CD4-positive, alpha-beta T cell treated with Interleukin-17A for 4 hours (primary cell): ENCODE measurements at places on chromosomes 3 and 15.

- peak; percentile 31 for DNase-seq
Measured at GRCh38 chr3:72288955-72289691, 504.2 kb upstream of the PROK2 start.

GRCh38 chr15:33100314-33100713, 94.2 kb downstream of the FMN1 start:
- no peak for DNase-seq

GRCh38 chr15:42491539-42492225, 741 bp upstream of the ZNF106 start:
- DNase-seq = no peak

- DNase-seq = no peak
Measured at GRCh38 chr15:81225161-81225671, 28.5 kb downstream of the IL16 start.

DNA sequence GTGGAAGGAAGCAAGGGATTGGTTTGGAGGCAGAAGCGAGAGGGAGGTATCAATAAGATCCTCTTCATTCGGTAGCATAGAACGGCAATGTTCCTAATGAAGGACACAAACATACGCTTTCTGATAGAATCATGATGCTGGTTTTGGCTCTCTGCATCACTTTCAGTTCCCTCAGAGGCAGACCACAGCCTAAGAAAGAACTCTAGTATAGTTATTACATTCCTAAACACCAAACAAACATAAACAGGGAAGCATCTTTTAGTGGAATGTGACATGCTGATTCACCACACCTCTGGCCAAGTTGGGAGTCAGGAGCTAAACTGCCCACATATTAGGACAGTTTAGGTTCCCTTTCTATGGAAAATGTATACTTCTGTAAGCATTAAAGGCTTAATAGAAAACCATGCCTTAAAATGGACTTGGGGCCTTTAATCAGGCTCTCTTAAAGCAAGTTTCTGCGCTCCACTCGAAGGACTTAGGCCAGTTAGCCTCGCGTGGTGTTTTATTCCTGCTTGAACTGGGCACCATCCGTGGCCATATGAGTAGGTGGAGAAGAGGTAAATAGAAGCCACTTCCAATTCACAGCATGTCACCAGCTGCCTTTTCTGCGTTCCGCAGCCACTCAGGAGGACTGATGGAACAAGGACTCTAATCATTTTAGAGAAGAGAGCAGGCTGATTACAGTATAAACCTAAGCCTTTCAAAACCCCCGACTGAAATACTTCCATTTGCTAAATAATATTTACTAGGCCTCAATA, 53.7 kb downstream of the CD47 start:
- no peak for DNase-seq

DNA sequence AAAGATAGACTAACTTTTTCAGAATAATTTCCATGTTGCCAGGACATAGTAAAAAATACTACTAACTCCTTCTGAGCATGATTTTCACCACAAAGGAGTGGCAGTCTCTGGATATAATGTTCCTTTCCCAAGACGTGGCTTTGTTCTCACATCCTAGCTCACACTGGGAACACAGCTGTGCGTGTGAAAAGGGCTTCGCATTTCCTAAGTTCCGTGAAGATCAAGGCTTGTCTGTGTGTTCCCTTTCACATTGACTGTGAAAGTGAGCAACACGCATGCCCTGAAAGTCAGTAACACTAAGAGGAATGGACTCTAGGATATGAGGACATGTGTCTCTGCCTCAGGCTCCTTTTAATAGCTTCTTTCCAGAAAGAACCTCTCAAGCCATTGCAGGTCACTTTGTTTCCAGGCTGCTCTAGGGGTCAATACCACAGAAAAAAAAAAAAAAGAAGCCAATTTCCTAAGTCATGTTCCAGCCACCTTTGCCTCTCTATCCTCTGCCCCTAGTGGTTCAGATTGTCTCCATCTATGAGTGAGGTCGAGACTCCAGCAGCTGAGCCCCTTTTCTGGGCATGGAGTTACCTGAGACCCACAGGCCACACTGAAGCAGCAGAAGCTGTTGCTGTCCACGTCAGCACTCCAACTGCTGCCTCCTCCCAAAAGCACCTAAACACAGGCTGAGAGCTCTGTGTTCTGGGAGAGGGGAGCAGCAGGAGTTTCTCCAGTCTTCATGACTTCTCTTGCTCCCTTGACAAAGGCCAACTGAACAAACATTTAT, 355.9 kb downstream of the RSL24D1 start:
- no peak for DNase-seq

- DNase-seq = no peak
Measured at GRCh38 chr3:4993276-4994143, 14.3 kb downstream of the BHLHE40 start.

- no peak for DNase-seq
Measured at GRCh38 chr3:61448378-61448777, 113.0 kb upstream of the PTPRG start.

DNA sequence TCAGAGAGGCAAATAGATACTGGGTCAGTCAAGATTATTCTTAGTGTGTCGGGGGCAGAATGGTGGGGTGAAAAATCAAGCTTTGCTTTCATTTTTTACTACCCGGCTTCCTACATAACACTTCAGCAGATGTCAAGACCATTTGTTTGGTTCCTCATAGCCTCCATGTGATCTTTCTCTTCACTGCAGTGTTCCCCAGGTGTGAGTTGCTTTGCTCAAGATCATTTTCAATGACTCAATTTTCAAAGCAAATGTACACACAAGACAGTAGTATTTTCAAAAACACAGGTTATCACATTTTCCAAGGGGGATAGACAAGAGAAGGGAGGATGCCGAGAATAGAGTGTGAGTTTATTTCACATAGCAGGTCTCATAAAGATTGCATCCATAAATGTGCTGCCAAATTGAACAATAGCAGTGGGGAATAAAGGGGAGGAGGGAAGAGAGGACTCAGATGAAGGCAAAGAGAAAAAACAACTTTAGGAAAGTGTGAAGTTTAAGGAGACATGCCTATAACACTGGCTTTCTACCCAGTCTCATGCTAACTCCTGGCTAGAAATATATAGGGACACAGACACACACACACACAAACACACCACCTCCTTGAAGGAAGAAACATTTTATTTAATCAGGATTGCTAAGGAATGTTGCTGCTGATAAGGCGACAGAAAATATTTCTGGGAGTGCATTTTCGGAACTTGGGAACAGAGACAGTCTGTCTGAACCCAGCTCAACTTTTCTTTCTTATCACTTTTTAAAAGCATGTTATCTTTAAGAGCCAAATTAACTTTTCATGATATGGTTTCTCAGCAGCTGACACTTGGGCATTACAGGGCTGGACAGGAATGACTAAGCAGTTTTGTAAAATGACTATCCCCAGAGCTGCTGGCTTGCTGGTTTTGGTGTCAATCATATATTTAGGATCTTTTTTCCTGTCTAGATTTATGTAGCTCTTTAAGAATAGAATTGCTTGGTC, 402.4 kb downstream of the RBMS3 start:
- no peak for DNase-seq

DNA sequence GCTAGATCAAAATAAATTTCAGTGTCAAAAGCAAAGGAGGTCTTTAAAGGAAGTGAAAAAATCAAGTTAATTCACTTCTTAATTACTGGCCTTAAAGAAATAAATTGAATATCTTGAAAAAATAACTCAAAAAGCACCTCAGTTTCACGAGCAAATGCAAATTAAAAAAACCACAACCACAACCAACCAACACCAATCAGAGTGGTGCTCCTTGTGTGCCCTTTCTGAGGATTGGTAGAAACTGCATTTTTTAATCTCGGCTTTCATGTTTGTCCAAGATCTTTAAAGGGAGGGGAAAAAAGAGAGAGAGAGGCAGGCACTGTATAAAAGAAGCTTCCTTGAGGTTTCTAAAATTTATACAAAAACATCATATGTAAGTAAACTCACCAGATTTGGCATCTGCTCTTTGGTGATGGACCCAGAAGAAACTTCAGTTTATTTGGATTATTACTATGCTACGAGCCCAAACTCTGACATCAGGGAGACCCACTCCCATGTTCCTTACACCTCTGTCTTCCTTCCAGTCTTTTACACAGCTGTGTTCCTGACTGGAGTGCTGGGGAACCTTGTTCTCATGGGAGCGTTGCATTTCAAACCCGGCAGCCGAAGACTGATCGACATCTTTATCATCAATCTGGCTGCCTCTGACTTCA, at the start of gene GPR15:
TSS of gene GPR15 (plus strand) at position 357 of the 653 bp plus-strand sequence. CDS start at position 413, 56 bp downstream.
- no peak for DNase-seq

DNA sequence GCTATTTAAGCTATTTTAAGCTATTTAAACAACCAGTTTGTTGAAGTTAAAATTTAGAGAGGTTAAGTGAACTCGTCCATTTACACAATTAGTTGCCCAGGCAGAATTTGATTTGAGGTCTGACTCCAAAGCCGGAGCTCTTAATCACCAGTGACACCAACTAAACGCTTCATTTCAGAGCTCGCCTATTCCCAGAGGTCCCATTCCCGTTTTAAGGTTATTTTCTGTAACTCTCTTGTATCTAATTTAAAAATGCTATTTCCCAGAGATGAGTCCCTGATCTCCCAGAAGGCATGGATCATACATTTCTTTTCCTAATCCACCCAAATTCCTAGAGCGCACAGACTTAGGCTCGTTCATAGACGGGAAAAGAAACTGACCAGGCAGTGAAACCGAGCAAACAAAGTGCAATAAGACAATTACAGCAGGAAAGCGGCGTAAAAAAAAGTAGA, 904 bp upstream of the MCTP2 start:
- no peak for DNase-seq

GRCh38 chr15:80325206-80325605, 73.2 kb upstream of the CTXND1 start:
- no peak for DNase-seq

- DNase-seq = no peak
Measured at GRCh38 chr3:150014782-150015181, 44.1 kb upstream of the PFN2 start.

GRCh38 chr3:2741516-2741915, 368.7 kb downstream of the IL5RA start:
- DNase-seq = no peak

GRCh38 chr3:161977063-161977462, 480.5 kb downstream of the OTOL1 start:
- DNase-seq = no peak

- no peak for DNase-seq
Measured at GRCh38 chr3:82927309-82928253, 1166.1 kb upstream of the GBE1 start.

- DNase-seq = no peak
Measured at GRCh38 chr3:160720123-160720746, 35.8 kb upstream of the PPM1L start.

DNA sequence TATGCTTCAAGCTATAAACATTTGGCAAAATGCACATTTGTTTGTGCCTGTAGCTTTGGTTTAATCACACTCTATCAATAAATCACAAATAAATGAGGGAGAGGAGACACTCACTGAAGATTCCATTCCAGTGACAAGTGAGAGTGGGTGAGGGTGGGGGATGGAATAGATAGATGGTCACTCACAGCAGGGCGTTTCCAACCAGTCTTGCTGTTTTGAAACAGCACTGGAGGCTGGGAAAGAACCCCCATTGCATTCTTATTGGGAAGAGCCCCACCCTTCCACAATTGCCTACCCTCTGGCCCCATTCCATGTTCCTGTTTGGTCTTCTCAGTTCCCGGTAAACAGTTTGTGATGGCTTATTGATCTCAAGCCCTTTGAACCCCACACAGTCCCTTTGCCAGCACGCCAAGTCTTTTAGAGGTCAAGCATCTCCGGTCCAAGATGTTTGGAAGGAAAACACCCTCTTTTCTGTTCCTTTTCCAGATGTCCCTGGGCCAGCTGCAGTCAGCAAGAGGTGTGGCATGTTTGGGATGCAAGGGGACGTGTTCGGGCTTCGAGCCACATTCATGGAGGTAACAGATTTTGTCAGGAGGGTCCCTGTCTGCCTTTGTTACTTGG, 30.7 kb downstream of the LMCD1 start:
- DNase-seq = no peak

DNA sequence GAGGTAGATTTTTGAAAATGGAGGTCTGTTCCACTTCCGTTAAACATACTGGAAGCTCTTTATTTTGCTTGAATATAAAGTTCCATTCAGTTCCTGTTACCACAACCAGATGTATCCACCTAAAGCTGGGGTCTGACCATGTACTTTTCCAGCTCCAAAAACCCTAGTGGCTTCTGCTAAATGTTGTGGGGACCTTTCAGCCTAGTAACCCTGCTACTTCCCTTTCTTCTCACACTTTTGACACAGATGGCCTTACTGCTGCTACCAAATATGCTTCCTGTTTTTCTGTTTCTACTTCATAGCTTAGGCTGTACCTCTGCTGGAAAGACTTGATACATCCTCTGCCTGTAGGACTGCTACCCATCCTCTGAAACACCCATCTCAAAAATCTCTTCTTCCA, 87.8 kb downstream of the COL6A6 start:
- DNase-seq = no peak

DNA sequence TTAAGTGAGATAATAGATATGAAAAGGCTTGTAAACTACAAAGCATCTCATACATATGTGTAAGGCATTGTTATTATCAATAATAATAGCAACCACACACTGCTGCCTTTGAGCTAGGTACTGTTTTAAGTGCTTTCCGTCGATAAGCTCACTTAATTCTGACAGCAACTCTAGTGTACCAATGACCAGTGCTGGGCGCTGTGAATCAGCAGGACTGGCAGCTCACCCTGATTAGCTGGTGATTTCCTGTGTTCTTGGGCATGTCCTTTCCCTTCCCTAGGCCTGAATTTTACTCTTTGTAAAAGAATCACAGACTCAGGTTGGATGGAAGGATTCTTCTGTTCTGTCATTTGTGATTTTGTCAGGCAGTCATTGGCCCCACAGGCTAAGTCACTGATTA, 215.6 kb downstream of the LPP start:
- DNase-seq = no peak

GRCh38 chr3:15280853-15281532, 51.4 kb downstream of the SH3BP5 start:
- DNase-seq = no peak

DNA sequence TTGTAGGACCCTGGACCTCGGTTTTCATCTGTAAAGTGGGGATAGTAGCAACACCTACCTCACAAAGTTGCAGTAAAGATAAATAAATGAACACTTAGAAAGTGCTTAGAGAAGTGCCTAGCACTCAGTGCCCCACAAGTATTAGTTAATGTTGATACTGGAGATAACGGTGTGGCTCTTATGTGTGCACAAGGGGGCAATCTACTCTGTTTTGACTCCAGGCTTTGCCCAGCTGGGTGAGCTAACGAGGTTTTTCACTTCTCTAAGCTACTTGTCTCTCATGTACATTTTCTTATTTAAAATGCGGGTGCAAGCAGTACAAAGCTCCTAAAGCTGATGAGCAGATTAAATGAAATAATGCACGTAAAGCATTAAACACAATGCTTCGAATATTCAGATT, 193.5 kb upstream of the ICE2 start:
- peak; percentile 24 for DNase-seq

- no peak for DNase-seq
Measured at GRCh38 chr3:87555290-87555689, 278.9 kb upstream of the POU1F1 start.

DNA sequence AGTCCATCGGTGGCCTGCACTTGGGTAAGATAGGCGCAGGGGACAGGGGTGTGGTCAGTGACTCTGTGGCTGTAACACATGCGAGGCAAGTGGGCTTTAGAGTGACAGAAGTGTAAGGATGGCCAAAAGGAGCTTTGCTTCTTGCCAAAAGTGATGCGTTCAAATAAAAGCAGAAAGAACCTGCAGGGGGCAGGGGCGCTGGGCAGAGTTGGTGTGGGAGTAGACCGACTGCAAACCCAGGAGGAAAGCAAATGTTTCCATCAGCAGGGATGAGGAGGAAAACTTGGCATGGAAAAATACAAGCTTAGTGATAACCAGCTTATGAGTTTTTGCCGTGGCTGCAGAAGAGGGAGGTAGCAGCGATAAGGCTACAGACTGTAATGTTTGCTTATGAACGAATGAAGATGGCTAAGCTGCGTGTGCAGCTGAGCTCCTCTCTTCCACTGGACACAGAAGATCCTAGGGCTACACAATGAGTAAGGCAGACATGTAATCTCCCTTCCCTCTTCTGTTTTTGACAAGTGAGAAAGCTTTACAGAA, 149.4 kb downstream of the WNT5A start:
- DNase-seq = no peak
